ENCODE measurements at places on chromosomes 2 and 18.
A peak's percentile ranks its signal among the peaks of the same experiment; 100 is the strongest.

GRCh38 chr2:233831011-233831721 is 23.2 kb downstream of the HJURP start:
- ATAC-seq: no peak

DNA sequence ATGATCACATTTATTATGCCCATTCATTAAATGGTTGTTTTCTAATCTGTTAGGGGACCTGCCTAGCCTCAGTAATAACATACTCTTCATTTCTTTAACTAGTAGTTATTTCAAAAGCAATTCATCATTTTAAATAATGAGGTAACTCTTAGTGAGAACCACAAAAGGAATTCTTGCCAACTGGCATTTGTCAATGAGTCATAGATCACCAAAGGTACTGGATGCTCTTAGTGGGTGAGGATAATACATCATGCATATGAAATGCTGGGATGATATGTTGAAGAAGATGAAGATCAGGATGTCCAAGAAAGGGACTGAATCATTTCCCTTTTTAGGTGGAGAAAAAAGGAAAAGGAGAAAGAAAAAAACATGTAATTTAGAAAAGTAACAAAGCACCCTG is 826.2 kb upstream of the DDX18 start:
- ATAC-seq: no peak

- ATAC-seq: no peak
Observed at GRCh38 chr18:400456-400855, 100.0 kb downstream of the COLEC12 start.

GRCh38 chr2:96816836-96817702 is 1.0 kb downstream of the CNNM3 start:
- ATAC-seq: peak; percentile 0

DNA sequence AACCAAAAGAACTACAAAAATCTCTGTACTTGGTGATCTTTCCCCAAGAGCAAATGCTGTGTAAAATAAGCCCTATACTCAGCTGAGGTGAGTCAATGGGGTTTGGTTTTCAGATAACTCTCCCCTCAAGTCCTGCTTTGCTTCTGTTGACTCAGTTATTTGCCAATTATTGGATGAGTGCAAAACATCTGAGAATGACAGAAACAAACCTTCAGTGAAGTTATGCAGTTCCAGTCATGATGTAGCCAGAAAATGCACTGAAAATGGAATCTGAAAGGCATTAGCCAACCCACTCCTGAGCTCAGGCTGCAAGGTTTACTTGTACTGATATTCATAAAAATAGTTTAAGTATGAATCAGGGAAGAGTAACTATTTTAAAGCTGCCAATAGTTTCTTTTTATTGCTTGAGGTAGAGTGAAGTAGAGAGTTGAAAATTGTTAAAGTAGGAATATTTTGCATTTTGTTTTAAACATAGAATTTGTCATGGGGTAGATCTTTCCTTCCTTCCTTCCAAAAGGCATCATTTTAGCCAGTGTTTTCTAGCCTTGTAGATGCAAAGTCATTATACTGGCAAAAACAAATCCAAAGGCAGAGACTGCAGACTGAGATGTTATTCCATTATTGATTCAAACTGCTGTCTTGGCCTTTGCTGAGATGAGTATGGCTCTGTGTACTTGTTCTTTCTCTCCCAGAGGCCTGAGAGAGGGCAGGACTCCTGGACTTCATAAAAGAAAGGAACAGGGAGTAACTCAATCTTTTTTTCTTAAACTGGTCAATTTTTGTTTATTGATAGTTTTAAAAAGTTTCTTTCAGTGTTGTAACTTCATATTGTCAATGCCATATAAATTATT is 215.3 kb downstream of the RND3 start:
- no peak for ATAC-seq

DNA sequence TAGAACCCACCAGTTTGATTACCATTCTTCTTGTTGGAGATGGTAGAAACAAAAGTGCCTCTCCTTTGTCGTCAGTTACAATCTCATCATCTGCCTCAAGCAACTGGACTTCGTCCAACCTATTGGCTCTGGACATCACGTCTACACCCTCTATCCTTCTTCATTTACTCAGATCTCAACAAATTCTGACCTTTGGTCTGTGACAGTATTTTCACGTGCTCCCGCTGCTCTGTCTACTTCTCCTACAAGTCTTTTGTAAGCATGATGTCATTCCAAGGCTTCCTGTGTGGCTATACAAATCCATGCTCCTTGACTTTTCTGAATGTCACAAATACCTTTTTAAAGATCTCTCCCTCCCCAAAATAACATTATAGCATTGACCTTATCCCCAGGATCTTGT is 43.0 kb upstream of the PID1 start:
- no peak for ATAC-seq

DNA sequence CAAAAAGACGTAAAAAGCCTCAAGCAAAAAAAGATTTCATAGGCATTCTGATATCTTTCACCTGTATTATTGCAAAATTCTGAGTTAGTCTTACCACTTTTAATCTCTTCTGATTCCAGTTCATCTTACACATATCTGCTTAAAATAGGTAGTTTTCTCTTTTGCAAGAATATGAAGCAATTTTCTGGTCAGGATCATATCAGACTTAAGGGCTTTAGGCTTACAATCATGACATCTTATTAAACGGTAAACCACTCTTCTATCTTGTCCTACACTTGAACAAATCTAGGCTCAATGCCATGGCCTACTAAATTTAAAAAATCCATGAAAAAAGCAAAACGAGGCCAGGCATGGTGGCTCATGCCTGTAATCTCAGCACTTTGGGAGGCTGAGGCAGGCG is 50.1 kb upstream of the GAREM1 start:
- no peak for ATAC-seq

DNA sequence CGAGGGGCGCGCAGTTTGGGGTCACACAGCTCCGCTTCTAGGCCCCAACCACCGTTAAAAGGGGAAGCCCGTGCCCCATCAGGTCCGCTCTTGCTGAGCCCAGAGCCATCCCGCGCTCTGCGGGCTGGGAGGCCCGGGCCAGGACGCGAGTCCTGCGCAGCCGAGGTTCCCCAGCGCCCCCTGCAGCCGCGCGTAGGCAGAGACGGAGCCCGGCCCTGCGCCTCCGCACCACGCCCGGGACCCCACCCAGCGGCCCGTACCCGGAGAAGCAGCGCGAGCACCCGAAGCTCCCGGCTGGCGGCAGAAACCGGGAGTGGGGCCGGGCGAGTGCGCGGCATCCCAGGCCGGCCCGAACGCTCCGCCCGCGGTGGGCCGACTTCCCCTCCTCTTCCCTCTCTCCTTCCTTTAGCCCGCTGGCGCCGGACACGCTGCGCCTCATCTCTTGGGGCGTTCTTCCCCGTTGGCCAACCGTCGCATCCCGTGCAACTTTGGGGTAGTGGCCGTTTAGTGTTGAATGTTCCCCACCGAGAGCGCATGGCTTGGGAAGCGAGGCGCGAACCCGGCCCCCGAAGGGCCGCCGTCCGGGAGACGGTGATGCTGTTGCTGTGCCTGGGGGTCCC is at the start of gene ITGA4:
ITGA4 (plus strand) TSS at position 266 of the 620 bp plus-strand sequence; CDS start at position 535, 269 bp downstream.
- peak; percentile 98 for ATAC-seq

DNA sequence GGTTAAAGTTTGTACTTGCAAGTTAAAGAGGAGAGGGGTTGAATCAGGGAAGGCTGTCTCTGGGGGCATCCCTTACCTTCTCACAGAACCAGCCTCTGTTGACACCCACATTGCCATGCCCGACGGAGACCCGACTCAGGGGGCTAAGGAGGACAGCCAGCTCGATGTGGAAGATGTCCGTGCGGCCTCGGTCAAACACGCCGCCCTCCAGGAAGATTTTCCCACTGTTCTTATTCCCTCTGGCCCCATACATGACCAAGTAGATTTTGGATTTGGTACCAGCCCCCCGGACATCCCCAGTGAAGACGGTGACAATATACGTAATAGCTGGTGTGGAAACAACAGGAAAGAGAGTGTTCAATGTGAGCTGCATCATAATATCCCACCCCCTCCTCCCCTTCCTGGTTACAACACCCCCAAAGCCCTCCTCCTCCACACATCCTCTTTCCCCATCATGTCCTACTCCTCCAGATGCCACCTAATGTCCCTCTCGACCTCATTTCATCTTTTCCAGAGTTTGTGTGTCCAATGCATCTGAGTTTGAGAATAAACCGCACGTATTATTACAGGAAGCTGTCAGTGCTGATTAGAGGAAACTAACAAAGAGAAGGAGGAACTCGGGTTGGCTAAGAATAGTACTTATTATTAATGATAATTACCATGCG is 55.7 kb downstream of the LOXHD1 start:
- ATAC-seq: no peak

DNA sequence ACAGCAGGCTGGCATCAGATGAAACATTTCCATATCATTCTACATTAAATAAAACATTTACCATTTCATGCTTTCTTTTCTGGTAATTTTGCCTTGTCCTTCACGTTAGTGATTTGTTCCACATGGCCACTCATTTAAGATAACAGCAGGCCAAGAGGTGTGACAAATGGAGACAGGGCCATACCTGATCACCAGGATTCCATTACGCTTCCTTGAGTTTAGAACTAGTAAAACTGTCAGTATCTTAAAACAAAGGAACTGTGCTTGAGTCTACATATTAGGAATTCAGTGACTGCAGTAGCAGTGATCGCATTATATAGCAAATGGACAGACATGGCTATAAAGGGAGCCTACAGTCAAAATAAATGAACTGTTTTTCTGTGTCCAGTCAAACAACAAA is 155.1 kb upstream of the FSHR start:
- ATAC-seq: no peak

DNA sequence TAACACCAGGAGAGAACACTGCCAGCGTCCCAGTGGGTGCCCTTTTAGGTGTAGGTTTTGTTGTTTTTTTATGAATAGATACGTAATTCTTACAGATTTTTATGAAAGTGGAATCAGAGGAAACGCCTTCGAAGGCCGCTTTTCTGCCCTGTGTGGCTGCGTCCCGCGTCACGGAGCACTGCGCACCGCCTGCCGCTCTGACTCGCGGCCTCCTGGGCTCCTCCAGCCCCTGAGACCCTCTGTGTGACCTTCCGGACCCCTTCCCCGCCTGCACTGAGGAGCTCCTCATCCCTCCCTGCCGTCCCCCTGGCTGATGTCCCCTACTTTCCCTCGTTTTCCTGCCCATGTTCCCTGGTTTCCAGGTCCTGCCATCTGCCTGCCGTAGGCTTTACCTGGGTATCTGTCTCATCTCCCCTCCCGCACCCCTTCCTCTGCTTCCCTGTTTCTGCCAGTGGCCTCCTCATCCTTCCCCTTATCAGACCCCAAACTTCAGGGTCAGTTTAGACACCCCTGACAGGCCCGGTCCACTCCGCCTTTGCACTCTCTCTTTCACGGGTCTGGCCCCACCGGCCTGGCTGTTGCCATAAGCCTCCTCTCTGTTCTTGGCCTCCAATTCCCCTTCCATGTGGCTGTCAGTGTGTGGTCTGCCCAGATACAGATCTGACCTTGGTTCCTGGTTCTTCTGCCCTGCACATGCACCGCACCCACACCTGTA is 32.7 kb downstream of the PDIA6 start:
- no peak for ATAC-seq

DNA sequence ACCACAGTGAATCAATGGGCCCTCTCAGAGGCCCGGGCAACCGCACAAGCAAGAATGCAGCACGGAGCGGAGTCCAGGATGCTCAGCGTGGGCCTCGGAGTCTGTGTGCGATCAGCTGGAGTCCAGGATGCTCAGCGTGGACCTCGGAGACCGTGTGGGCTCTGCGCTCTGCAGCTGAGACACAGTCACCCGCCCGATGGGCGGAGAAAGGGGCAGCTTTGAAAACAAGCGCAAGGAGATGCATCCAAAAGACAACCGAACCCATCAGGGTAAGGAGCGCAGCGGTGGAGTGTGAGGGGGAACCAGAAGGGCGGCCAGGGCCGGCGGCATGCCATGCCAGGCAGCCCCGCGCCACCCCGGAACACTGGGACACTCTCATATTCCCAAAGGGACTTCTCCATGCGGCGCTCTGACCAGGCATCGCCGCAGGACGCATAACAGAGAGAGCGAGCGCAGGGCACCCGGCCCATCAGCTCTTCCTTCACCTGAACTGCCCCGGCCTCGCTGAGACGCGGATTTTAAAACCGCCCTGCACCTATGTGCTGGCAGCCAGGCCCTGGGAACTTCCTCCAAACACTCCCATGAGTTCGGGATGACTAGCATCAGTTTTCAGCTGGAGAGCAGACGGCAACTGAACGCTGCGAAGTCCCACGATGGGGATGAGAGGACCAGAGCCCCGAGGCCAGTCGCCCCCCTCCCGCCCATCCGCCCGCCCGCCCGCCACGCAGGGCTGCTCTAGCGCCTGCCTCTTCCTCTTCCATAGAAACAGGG is 44.7 kb downstream of the MC5R start:
- ATAC-seq: peak; percentile 34

DNA sequence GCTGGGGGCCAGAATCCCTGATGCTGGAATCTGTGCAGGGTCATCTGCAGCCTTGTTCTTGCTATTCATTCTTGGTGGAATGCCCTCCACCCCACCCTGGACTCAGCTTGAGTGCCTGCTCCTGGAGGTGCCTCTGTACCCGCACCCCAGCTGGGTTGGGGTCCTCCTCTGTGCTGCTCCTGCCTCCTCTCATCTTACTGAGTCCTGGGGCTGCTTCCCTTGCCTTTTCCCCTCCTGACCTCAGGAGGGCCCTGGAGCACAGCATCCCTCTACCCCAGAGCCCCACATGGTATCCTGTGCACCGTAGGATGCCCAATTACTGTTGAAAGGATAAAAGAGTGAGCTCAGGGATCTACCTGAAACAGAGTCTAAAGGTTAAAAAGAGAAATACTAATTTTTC is 81.6 kb downstream of the CIB4 start:
- no peak for ATAC-seq
